ENCODE measurements at places on chromosomes 2 and 18. TPM values are rescaled to one million over a fixed set of nuclear protein-coding genes. Genes with fewer than 3 reads are reported as not detected.

The CCDC74A gene
- 3.6 TPM for total RNA-seq

The KCNE4 gene
- not detected for total RNA-seq

The STPG4 gene
- not detected for total RNA-seq

The COL4A3 gene
- total RNA-seq, result not detected

The RAD51AP2 gene
- total RNA-seq, result not detected

The COLEC11 gene
- total RNA-seq, result 0.29 TPM

The TRIM43 gene
- total RNA-seq, result not detected

The SLC38A11 gene
- total RNA-seq, result not detected

The SH3RF3 gene
- 0.27 TPM for total RNA-seq

The SERPINB12 gene
- total RNA-seq, result not detected

The NEUROD1 gene
- not detected for total RNA-seq

All from CD8-positive, alpha-beta memory T cell (primary cell).